ENCODE measurements at places on chromosomes 11 and 22.

- DNase-seq: no peak
These were observed 143.0 kb downstream of the TBC1D22A start for GRCh38 chr22:46905415-46905814.

GRCh38 chr11:2542406-2542805 lies 97.6 kb downstream of the KCNQ1 start:
- no peak for DNase-seq

DNA sequence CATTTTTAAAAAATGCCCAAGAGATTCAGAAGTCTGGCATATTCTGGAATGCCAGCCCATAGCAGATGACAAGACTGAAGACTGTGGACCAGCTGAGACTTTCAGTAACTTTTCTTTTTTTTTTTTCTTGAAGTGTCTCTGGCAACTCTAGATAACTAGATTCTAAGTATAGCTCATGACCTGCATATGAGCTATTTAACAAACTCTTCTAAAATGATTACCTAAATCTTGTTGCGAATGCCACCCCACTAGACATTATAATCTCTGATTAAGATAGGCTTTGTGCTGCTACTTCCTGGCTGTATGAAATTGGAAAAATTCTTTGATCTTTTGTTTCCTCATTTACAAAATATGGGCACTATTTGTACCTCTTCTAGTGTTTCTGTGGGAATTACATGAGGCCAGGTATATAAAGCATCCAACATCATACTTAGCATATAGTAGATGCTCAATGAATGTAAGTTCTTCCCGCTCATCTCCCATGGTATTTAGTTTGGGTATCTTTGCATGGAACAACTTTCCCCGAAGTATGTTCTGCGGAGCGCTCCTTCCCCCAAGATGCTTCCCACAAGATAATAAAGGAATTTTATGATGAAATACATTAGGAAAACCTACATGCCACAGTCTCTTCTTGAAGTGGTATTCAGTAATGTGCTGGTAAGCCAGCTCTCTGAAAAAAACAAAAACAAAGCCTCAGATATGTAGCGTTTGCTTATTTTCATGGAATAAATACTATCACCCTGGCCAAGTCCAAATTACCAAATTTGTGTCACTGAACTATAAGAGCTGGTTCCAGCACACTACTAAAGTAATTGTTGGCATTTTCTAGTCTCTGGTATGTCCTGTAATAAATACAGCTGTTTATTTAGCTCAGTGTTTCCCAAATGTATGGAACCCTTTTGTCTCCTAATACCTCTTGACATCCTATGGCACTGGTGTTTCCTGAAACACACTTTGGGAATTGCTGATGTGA lies 86.8 kb upstream of the TIMP3 start:
- DNase-seq: no peak

DNA sequence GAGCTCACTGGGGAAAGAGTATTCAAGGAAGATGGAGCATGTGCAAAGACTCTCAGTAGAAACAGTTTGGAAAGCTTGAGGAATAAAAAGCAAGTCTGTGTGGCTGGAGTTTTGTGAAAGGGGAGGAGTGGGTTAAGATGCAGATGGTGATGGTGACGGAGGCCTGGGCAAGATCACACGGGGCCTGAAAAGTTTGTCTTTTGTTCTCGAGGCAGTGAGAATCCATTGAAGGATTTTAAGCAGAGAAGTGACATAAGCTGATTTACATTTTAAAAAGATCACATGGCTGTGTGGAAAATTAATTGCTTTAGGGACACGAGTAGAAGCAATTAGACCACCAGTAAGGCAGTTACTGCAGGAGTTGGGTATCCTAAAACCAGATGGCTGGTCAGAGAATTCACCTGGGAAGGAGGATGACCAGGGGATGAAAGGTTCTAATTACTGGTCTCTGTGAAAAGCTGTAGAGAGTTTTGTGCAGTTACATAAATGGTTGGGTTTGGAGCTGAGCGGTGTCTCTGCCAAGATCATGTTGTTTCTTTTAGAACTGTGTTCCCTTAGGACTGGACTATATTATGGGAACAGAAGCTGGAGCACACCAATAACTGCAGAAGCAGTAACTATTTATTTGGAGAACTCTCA lies 7.1 kb downstream of the RRP8 start:
- DNase-seq: no peak

GRCh38 chr11:21254790-21255189 lies 585.4 kb downstream of the NELL1 start:
- no peak for DNase-seq

GRCh38 chr11:29063630-29064361 lies 953.0 kb downstream of the KCNA4 start:
- no peak for DNase-seq

- no peak for DNase-seq
These were observed 103.3 kb upstream of the B3GAT1 start for GRCh38 chr11:134515081-134515960.

DNA sequence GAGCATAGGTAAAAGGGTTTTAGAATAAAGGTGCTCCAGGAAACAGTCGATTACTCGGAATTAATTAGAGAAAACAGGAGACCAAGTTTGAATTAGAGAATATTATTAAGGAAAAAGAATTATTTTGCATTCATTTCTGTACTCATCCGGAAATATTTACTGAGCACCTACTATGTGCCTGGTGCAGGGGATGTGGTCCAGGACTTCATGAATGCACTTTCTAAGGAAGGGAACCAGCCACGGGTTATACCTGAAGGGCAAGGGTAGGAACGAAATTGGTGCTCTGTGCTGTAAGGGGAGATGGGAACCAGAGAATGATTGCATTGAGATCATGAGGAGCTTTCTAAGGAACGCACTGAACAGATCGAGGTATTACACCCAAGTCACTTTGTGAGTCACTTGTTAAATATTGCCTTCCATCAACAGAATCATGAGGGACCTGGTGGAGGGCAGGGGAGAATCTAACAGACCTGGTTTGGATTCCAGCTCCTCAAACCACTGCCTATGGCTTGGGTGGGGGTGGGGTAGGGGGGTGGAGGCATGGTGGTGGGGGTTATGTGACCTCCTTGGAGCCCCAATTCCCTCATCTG lies 40.9 kb downstream of the C11orf96 start:
- DNase-seq: no peak

DNA sequence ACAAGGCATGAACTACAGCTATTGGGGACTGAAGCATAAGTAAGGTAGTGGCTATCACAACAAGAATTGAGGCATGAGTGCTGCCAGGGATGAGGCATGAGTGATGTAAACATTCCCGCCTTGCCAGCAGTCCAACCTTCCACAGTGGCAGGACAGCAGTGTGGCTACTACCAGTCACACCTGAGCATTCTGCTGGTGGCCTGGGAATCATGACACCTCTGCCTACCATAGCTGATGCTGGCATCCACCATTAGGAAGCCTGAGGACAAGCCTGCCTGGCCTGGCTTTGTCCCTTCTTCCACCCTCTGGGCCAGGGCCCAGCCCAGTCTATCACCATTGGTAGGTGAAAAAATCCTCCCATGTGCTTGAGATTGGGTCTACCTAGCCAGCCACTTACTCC lies 712.8 kb upstream of the CCDC90B start:
- no peak for DNase-seq

GRCh38 chr11:134822897-134823296 lies 410.9 kb upstream of the B3GAT1 start:
- no peak for DNase-seq

- DNase-seq: no peak
These were observed 40.2 kb downstream of the RRM1 start for GRCh38 chr11:4134806-4135205.

GRCh38 chr11:12842933-12843636 lies 166.0 kb upstream of the RASSF10 start:
- no peak for DNase-seq

DNA sequence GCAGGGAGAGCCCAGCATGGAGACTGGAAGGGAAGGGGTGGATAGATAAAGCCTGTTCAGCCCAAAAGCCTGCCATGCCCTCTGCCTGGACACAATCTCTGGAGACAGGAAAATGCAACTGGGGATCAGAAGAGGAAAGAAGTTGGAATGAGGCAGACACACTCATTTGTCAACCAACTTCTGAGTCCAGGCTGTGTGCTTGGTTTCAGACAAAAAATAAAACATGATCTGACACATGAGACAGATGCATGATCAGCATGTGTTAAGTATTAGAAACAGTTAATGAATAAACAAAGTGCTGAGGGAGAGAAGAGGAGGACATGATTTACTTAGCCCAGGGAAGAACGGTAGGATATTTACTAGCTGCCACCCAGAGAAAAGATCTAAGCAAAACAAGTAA lies 839 bp downstream of the LRRN4CL start:
- no peak for DNase-seq

DNA sequence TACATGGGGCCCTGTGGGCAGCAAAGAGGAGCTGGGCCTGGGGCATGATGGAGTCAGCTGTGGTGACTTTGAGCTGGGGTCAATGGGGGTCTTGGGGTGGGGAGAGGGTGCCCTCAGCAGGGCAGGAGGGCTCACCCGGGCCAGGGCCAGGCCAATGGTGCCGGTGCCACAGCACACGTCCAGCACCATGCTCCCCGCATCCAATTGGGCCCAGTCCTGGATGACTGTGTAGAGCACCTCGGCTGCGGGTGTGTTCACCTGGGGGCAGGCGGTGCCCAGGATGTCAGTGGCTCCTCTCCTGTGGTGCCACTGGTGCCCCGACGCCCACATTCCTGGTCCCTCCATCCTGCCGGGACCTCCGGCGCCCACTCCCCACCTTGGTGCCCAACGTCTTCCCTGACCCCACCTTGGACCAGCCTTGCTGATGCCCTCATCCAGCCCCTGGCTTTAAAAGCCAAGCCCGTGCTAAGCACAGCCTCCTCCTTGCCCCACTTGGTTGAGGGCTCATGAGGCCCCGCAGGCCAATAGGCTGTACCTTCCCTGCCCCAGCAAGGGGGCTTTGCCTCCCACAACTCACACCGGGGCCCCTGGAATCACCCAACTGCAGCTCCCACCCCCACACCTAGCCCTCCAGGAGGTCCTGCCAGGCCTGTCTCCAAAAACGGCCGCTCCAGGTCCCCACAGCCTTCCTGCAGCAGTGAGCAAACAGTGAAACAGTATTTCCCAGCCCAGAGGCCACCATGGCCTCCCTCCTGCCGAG lies 2.2 kb upstream of the RANBP1 start:
- DNase-seq: no peak

DNA sequence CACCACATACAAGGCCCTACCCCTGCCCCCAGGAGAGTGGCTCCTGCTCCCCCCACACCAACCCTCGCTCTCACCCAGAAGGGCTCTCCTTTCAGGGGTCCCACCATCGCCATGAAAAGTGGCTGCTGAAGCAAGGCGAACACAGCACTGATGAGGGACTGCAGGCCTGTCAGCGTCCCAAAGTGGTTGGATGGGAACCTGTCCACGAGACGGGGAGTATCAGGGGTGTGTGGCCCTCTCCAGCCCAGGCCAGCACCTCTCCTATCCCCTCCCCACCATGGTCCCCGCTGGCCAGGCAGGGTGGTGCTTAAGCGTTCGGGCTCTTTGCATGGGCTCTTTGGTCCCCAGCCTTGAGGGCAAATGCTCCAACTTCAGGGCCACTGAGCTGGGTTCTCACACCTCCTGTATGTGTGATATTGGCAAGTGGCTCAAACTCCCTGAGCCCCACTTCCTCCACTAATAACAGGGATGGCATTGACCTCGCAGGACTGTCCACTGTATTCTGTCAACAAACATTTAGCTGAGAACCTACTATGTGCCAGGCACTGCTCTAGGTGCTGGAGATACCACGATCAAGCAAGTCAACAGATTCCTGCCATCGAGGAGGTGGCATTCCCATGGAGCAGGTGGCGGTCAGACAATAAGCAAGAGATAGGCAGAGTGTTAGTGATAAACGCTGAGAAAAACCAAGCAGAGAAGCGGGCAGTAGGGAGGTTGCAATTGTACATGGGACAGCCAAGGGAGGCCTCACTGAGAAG lies 26.9 kb downstream of the RTN4RL2 start:
- no peak for DNase-seq

DNA sequence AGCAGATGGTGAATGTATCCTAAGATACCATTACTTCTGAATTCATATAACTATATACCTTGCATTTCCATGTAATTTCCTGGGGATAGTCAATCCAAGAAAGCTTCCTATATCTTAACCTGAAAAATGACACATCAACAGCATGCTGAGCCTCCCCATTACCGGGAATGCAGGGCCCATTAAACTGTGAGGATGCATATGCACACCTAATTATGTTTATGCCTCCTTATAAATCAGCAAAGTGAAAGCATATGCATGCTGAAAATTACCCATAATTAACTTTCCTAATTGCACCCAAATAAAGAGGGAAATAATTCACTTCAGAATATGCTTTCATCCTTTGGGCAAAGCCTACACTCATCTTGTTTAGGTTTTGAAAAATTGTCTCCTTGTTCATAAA lies 663.0 kb downstream of the KCNA4 start:
- DNase-seq: no peak

DNA sequence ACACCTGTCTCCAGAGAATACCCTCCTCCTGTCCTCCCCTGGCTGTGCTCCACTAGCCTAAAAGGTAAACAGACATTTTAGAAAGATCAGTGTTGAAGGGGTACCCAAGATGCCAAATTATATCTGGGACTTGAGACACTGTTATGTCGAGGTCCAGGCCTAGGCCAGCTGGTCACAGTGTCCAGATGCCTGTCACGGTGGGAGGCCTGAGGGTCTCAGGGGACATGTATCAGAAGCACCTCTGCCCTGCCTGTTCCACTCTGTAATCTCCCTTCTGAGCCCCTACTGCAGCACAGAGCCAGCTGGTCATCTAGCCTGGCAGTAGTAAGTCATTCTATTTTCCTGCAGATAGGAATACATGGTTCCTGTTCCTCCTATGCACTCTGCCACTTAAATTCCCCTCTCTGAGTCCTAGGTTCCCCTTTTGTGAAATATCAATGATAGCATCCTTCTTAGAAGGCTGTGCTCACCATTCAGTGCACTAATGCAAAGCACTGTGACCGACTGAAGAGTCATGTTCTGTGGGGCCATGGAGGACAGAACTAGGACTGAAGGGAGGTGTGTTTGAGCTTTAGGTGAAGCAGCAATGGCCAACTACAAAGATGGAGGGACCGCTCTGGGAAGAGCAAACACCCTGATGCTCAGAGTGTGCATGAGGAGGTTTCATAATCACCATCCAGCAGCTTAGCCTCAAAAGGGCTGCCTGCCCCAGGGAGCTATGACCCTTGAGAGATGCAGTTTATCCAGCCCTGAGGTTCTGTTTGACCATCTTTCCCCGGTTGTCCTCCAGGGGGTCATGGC lies 44.8 kb upstream of the TUB start:
- DNase-seq: no peak

- peak; percentile 38 for DNase-seq
These were observed 1.1 kb downstream of the TAF1D start for GRCh38 chr11:93740031-93740729.

- DNase-seq: no peak
These were observed 77.2 kb upstream of the UBASH3B start for GRCh38 chr11:122578171-122578825.

- DNase-seq: no peak
These were observed 207.2 kb upstream of the CTSC start for GRCh38 chr11:88544656-88545280.

GRCh38 chr11:114260483-114260882 lies 35.7 kb upstream of the NNMT start:
- no peak for DNase-seq

DNA sequence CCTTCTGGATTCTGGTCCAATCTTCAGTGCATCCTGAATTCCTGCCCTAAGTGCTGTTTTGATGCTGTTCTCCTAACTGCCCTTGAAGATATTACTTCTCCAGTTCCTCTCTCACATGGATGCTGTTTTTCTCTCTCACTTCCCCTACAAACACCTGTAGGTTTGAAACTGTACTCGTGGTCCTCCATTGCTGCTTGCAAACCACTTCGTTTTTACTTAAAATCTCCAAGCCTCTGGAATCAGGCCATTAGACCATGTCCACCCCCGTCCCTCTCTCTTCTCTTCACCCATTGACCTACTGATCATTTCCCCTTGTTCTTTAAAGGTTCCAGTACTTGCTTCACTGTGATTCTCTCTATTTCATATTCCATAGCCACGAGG lies 988.1 kb downstream of the NTM start:
- DNase-seq: no peak

All from activated CD4-positive, alpha-beta T cell treated with anti-CD3 and anti-CD28 coated beads, Interleukin-2, amount 10 ng/mL, durations not matched to agents 7 days and 5 days (primary cell).